Activated T-helper 1 cell treated with anti-CD3 and anti-CD28 coated beads, Interleukin-2, amount 50 U/mL, for 16 hours (primary cell): ENCODE measurements at places on chromosomes 11 and 22.
A peak's percentile ranks its signal among the peaks of the same experiment; 100 is the strongest.

- DNase-seq, result no peak
Observed at GRCh38 chr11:33933602-33934001, 41.7 kb upstream of the LMO2 start.

GRCh38 chr11:117843666-117844484 lies 19.3 kb upstream of the FXYD2 start:
- DNase-seq, result peak; percentile 71

DNA sequence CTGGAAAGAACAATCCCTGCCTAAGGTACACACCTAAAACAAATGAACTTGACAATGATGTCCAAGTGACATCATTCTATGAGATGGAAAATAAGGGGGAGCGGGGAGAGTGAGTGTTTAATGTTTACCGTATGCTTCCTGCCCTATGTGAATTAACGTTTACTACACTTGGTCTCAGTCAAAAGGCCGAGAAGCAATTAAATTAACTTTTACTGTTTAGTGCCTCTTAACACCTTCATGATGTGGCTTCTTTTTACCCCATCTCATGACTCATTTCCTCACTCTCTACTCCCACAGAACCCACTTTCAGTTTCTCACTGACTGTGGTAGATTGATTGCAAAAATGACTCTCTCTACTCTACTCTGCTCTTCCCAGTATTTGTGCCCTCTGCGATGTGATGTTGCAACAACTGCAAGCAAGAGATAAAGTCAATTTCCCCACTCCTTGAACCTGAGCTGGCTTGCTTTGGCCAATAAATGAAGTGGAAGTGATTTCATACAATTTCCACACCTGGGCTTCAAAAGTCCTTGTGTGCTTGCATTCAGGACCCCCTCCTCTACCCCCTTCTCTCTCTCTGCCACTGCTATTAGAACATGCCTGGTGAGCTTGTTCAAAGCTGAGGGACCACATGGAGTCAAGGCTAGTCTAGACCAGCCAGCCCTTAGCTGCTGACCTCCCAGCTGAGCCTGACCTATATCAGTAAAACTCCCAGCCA lies 11.6 kb upstream of the ALKBH3 start:
- DNase-seq, result no peak

DNA sequence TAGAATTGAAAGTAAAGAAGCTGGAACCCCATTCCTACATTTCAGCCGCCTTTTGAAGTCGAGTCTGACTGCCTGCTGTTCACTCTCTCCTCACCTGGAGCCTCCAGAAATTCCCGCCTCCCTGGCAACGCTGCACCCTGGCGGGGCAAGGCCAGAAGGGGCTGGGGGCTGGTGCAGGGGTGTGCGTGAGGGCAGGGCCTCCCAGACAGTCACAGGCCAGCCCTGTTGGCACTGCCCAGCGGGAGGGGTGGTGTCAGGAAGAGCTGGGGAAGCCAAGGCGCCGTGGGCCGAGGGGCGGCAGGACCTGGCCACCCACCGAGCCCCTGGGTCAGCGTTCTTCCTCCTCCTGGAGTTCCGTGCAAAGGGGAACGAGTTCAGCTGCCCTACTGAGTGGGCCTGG lies 123.2 kb downstream of the KCNQ1OT1 start:
- DNase-seq, result no peak

- DNase-seq, result no peak
Observed at GRCh38 chr22:39429916-39430575, 26.8 kb upstream of the MGAT3 start.

DNA sequence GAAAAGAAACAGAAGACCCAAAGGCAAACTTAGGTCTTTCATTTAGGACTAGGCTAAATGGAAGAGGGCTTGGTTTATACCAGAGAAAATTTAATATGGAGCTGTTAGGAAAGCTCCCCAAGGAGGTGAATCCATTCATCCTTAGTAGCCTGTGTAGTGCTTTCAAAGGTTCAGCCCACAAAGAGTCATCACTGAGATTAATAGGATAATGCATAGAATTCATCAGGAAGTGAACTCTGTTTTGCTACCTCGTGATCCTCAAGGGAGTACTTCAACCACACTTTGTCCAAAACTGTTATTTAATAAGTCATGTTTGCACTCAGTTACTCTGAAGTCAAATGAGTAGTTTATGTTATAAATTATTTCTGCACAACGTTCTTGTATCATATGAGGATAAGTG lies 43.3 kb upstream of the MMP7 start:
- no peak for DNase-seq

GRCh38 chr11:76280151-76280881 lies 74.0 kb upstream of the WNT11 start:
- no peak for DNase-seq
